ENCODE measurements at places on chromosomes 5 and 9. TPM values are rescaled to one million over a fixed set of nuclear protein-coding genes. Genes with fewer than 3 reads are reported as not detected.
A peak's percentile ranks its signal among the peaks of the same experiment; 100 is the strongest.

- H3K27me3 ChIP-seq, result no peaks in the 10 kb centered on the region
- H3K27ac ChIP-seq, result peak overlapping the region; percentile 68
- peaks cover 4% of the 10 kb centered on the region for H3K36me3 ChIP-seq
These were observed 20.2 kb downstream of the ORM2 start for GRCh38 chr9:114349713-114350480.

DNA sequence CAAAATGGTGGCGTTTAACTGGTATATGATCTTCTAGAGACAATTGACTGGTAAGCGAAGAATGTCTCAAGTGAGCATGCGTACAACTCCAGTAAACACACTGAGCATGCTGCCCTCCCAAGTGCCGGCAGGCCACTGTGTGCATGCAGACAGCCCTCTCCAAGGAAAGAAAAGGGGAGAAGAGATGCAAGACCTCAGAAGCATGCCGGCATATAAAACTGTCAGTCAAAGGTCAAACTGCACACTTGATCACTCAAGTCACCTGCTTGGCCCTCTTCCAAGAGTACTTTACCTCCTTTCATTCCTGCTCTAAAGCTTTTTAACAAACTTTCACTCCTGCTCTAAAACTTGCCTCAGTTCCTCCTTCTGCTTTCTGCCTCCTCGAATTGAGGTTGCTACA is 910.2 kb downstream of the TAF11L14 start:
- DNase-seq, result no peak
- H3K4me3 ChIP-seq, result no peak overlapping the region
- H3K27me3 ChIP-seq, result no peaks in the 10 kb centered on the region
- no peak overlapping the region for H3K27ac ChIP-seq
- no peaks in the 10 kb centered on the region for H3K36me3 ChIP-seq

GRCh38 chr9:76707510-76707909 is 56.7 kb upstream of the PCA3 start:
- H3K27ac ChIP-seq, result no peak overlapping the region
- no peaks in the 10 kb centered on the region for H3K36me3 ChIP-seq
- peaks cover 5% of the 10 kb centered on the region for H3K27me3 ChIP-seq
- H3K4me3 ChIP-seq, result no peak overlapping the region
- peaks cover 4% of the 10 kb centered on the region for H3K4me1 ChIP-seq

- DNase-seq, result peak; percentile 10
- H3K4me3 ChIP-seq, result no peak overlapping the region
- H3K4me1 ChIP-seq, result no peaks in the 10 kb centered on the region
- H3K36me3 ChIP-seq, result no peaks in the 10 kb centered on the region
- no peak overlapping the region for H3K27ac ChIP-seq
- H3K27me3 ChIP-seq, result no peaks in the 10 kb centered on the region
These were observed 296.6 kb upstream of the RASA1 start for GRCh38 chr5:86971034-86971571.

DNA sequence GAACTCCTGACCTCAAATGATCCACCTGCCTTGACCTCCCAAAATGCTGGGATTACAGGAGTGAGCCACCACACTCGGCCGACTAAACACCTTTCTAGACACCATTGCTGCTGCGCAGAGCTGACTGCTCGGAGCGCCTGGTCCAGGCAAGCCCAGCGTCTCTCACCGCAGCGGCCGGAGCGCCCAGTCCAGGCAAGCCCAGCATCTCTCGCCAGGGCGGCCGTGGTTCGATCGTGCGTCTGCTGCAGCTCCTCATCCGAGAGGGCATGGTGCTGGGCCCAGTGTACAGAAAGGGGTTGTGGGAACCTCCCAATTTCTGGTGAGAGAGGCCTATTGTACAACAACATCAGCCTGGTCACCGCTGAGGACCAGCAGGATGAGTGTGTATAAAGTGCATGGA is 109.5 kb upstream of the RAPGEF1 start:
- no peak overlapping the region for H3K4me3 ChIP-seq
- H3K27ac ChIP-seq, result no peak overlapping the region
- no peaks in the 10 kb centered on the region for H3K27me3 ChIP-seq
- H3K36me3 ChIP-seq, result no peaks in the 10 kb centered on the region
- no peak for DNase-seq

FCN2 gene
- polyA plus RNA-seq, result not detected

DNA sequence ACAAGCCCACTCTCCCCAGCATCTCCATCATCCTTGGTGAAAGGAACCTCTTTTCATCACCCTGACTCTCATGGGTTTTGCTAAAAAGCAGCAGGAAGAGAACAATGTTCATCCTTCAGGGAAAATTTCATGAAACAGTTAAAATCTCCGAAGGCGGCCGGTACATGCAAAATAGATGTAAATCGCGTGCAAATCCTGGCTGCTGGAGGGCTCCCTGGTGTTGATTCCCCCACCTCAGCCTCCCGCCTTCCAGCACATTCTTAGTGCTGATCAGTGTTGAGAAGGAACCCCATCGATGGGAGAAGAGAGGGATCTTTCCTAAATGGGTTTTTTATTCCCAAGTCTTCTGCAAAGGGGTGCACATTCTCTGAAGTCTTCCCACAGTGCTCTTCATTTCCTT is 8.7 kb upstream of the GFI1B start:
- no peak overlapping the region for H3K27ac ChIP-seq
- peaks cover 13% of the 10 kb centered on the region for H3K27me3 ChIP-seq
- H3K36me3 ChIP-seq, result no peaks in the 10 kb centered on the region
- H3K4me1 ChIP-seq, result peaks cover 8% of the 10 kb centered on the region
- no peak for DNase-seq

IL5 gene
- polyA plus RNA-seq, result not detected

PCDHGA2 gene
- 0.09 TPM for polyA plus RNA-seq

DNA sequence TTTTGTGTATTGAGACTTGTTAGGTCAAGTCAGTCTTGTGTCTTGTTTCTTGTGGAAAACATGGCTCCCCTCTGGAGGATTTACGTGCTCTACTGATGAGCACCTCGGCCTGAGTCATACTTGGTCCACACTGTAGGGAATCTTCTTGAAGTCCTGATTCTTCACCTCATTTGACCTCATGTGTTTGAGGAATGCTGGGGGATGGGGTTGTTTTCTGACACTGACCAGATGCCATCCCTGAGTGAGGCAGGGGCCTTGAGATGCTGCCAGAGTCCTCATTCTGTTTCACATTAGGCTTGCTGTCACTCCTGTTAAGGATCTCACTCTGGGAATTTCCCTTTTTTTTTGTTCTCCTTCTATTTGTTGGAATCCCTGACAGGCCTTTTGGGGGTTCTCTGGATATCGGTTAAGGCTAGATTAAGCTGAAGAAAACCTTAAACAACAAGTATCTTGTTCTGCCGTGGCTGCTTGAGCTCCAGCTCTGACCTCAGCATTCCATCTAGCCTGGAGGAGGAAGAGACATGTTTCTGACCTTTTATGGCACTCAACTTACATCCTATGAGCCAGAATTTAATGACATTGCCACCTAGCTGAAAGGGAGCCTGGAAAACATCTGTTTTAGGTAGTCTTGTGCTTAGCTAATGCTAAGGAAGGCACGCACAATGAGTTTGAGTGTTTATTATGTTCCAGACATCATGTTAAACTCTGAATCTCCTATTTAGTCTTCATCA is 20.6 kb downstream of the TCOF1 start:
- no peaks in the 10 kb centered on the region for H3K4me1 ChIP-seq
- H3K36me3 ChIP-seq, result peaks cover 95% of the 10 kb centered on the region
- no peaks in the 10 kb centered on the region for H3K27me3 ChIP-seq
- no peak overlapping the region for H3K4me3 ChIP-seq
